AG09319 (cell line): ENCODE measurements at places on chromosomes 3 and 15.

GRCh38 chr15:83062768-83063180, 4.3 kb downstream of the BTBD1 start:
- DNase-seq = no peak

DNA sequence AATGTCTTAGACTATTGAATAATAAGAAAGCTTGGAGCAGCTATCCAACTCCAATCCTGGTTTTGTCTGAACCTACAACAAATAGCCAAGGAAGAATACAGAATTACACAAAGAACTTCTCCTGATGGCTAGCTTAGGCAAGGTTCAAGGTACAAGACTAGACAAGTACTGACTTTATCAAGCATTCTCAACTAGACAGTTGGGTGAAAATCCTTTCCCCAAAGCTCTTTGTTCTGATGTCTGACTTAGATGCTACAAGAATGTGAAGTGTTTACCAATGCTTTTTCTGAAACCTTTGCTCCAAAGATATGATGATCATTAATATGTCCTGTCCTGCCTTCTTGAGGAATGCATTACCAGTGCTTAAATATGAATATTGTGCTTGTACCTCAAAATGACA, 113.8 kb downstream of the ANXA2 start:
- DNase-seq = no peak

DNA sequence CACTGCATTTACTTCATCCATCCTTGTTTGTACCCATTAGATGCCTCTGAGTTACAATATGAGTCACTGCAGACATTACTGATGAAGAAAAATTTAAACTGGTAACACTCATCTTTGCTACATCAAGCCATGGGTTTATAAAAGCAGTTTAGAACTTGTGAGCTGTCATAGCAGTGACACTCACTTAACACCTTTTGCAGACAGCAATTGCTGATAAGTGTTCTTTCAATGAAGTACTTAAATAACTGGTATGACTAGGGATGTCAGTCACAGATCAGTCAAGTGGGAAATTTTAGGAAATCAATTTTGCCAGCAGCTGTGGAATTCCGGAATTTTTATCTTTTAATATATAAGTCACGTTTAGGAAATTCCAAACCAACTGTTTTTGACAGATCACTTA, 643.0 kb downstream of the TBL1XR1 start:
- no peak for DNase-seq

DNA sequence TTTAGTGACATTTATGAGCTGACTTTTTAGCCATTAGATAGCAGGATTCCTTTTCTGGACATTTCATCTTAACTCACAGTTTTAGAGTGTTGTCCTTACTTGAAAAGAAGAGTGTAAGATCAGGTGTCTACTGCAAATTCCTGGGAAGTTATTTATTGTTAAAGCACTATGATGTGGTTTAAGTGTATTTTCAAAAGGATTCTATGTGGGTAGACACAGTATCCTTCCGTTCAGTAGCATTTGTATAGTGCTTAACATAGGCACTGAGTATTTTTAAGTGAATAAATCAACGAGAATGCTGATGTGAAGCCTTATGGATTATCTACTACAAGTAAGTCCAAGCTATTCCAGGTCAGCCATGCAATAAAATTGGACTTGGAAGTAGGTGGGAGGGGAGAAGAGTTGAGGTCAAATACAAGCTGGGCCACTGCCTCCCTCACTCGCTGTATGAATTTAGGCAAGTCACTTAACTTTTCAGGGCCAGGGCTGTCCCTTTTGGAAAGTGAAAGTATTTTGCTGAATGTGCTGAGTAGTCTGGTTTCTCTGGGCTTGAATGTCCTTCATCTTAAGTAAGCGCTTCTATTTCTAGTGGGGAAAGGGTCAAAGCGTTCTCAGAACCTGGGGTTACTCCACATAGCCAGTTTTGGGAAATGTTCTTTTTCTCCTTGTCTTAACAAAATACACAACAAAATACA, 48.6 kb downstream of the GAP43 start:
- DNase-seq = no peak
